ENCODE measurements at places on chromosomes 11 and 22. TPM values are rescaled to one million over a fixed set of nuclear protein-coding genes. Genes with fewer than 3 reads are reported as not detected.

- H3K36me3 ChIP-seq = peaks cover 7% of the 10 kb centered on the region
- no peak for DNase-seq
- H3K4me1 ChIP-seq = peaks cover 12% of the 10 kb centered on the region
- no peaks in the 10 kb centered on the region for H3K27me3 ChIP-seq
Measured at GRCh38 chr11:125637840-125638239, 12.9 kb downstream of the CHEK1 start.

DNA sequence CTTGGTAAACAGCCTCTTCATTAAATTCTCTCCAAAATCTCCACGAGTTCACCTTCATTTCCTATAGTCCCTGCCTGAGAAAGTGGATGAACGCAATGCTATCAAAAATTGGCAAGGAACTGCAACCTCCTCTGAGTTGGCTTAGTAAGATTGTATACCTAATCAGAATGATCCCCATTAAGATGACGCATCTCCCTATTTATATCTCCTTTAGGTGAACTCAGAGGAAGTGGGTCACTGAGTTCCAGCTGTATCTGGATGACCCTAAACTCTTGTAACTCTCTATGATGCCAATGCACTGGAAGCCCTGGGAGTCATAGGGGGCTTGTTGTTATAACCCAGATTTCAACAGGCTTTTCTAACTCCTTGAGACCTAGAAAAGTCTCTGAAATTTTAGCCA, 48.2 kb downstream of the OR10A6 start:
- H3K27ac ChIP-seq = no peak overlapping the region
- peaks cover 3% of the 10 kb centered on the region for H3K36me3 ChIP-seq
- DNase-seq = no peak

DNA sequence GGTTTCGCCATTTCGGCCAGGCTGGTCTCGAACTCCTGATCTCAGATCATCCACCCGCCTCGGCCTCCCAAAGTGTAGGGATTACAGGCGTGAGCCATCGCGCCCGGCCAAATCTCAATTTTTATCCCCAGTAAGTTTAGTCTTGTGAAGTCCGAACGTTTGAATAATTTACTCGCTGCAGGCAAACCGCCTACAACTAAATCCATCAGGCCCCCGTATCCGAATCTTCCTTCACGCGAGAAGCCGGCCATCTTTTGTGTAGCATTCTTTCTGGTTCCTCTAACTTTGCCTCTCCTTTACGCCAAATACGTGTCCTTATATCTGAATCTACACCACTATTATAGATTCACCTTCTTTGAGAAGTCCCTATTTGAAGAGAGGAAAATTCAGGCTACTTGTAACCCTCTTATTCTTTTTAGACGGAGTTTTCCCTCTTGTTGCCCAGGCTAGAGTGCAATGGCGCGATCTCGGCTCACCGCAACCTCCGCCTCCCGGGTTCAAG, 581 bp upstream of the EIF3L start:
- H3K4me3 ChIP-seq = peak overlapping the region; percentile 97
- H3K4me1 ChIP-seq = peaks cover 27% of the 10 kb centered on the region
- H3K27ac ChIP-seq = peak overlapping the region; percentile 99
- no peaks in the 10 kb centered on the region for H3K27me3 ChIP-seq
- no peak for DNase-seq
- H3K36me3 ChIP-seq = peaks cover 5% of the 10 kb centered on the region

GRCh38 chr11:22774716-22775115, 54.9 kb downstream of the SVIP start:
- no peak overlapping the region for H3K4me3 ChIP-seq
- H3K36me3 ChIP-seq = peaks cover 5% of the 10 kb centered on the region
- no peak overlapping the region for H3K27ac ChIP-seq

MS4A15 gene
- total RNA-seq = not detected

GRCh38 chr11:38481391-38481790, 1883.4 kb upstream of the RAG2 start:
- no peak overlapping the region for H3K4me3 ChIP-seq
- DNase-seq = no peak
- H3K27me3 ChIP-seq = no peaks in the 10 kb centered on the region
- H3K27ac ChIP-seq = no peak overlapping the region
- H3K36me3 ChIP-seq = no peaks in the 10 kb centered on the region
- H3K4me1 ChIP-seq = no peaks in the 10 kb centered on the region

GRCh38 chr11:14144934-14145333, 182.4 kb downstream of the SPON1 start:
- DNase-seq = no peak
- peaks cover 6% of the 10 kb centered on the region for H3K36me3 ChIP-seq
- no peak overlapping the region for H3K4me3 ChIP-seq
- peaks cover 6% of the 10 kb centered on the region for H3K4me1 ChIP-seq
- no peaks in the 10 kb centered on the region for H3K27me3 ChIP-seq
- H3K27ac ChIP-seq = no peak overlapping the region

DNA sequence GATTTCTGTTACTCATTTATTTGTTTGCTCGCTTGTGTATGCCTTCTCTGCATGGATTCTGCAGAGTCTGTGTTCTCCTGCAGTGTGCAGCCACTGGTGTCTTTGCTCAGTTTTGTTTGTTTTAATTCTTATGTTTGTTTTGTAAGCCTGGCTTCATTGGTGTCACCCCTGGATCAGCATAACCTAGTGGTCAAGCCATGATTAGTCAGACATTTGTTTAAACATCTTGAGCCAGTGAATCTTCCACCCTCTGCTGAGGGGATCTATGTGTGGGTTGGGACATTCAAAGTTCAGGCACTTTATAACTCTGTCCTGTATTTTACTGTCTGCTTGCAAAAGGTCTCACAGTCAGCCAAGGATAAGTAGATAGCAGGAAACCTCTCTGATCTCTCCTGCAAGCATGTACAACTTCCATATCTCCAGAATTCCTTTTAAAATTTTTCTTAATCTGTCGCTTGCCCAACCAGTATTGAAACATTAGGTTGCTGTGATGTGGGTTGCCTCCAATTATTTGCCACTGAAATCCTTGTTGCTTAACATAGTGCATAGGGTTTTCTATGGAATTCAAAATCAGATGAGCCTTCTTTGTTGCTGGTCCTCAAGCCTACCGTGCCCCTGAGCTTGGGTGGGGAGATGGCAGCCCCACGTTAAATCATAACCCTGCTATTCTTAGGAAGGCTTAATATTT, 86.8 kb downstream of the KCNQ1OT1 start:
- DNase-seq = no peak
- H3K4me1 ChIP-seq = no peaks in the 10 kb centered on the region
- H3K27ac ChIP-seq = no peak overlapping the region
- H3K36me3 ChIP-seq = peaks cover 2% of the 10 kb centered on the region

GRCh38 chr11:112942966-112943643, 18.1 kb upstream of the NCAM1 start:
- H3K27me3 ChIP-seq = peaks cover 48% of the 10 kb centered on the region
- DNase-seq = no peak
- H3K4me1 ChIP-seq = no peaks in the 10 kb centered on the region
- no peak overlapping the region for H3K27ac ChIP-seq
- H3K36me3 ChIP-seq = no peaks in the 10 kb centered on the region

DNA sequence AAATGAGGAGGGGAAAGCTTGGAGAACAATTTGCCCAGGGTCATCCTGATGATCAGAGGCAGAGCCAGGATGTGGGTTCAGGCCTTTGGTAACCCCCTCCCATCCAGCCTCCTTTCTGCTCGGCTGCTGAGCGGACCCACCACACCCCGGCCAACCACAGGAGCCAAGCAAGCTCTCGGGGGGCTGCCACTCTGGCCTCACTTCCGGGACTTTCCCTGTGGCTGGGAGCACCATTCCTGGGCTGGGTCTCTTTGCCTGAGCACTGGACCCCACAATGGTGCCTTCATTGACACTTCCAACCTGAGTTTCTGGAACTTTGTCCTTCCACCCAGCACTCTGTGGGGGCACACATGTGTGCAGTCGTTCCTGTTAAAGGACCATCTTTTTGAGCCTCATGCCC, 9.8 kb downstream of the TOP3B start:
- H3K4me3 ChIP-seq = no peak overlapping the region
- no peak overlapping the region for H3K27ac ChIP-seq
- H3K4me1 ChIP-seq = peaks cover 14% of the 10 kb centered on the region
- no peaks in the 10 kb centered on the region for H3K27me3 ChIP-seq
- DNase-seq = no peak

OR10G4 gene
- total RNA-seq = not detected

DNA sequence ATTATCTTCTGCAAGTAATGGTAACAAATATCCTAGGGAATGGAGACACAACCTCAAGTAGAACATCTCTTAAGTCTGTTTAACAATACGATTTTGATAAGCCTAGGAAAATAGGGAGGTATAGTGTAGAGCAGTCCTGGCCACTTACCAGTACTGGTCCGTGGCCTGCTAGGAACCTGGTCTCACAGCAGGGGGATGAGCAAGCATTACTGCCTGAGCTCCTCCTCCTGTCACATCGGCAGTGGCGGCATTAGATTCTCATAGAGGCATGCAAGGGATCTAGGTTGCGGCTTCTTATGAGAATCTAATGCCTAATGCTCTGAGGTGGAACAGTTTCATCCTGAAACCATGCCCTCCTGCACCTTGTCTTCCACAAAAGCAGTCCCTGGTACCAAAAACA, 4.4 kb downstream of the OR51V1 start:
- no peaks in the 10 kb centered on the region for H3K4me1 ChIP-seq
- no peak overlapping the region for H3K27ac ChIP-seq
- H3K27me3 ChIP-seq = peaks cover 12% of the 10 kb centered on the region
- H3K4me3 ChIP-seq = no peak overlapping the region

FXYD2 gene
- total RNA-seq = 1.3 TPM

Data from T-helper 17 cell (primary cell).